Suppressor macrophage treated with lipopolysaccharide for 1 hour (primary cell): ENCODE measurements at places on chromosomes 13 and 19.

- peak; percentile 95 for DNase-seq
These were observed 1.2 kb upstream of the MAMSTR start for GRCh38 chr19:48720613-48721296.

- DNase-seq: no peak
These were observed 22.6 kb downstream of the CEBPA start for GRCh38 chr19:33279430-33280350.

GRCh38 chr13:46304546-46304945 is 82.5 kb downstream of the RUBCNL start:
- DNase-seq: no peak

DNA sequence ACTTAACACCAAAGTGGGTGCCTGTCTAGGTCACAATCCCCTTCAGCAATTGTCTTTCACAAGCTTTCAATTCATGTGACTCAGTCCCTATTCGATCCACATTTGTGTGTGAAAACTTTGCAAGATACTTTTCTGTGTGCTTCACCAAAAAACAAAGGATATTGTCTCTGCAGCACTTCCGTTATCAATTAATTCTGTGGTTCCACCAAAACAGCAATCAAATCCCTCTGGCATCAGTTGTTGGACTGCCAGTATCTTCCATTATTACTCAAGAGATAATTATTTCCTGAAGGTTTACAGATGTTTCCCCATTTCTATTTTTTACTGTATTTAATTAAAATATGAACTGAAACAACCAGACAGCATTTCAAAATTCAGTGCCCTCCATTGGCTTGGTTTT is 481.4 kb downstream of the SUCLA2 start:
- DNase-seq: peak; percentile 18

DNA sequence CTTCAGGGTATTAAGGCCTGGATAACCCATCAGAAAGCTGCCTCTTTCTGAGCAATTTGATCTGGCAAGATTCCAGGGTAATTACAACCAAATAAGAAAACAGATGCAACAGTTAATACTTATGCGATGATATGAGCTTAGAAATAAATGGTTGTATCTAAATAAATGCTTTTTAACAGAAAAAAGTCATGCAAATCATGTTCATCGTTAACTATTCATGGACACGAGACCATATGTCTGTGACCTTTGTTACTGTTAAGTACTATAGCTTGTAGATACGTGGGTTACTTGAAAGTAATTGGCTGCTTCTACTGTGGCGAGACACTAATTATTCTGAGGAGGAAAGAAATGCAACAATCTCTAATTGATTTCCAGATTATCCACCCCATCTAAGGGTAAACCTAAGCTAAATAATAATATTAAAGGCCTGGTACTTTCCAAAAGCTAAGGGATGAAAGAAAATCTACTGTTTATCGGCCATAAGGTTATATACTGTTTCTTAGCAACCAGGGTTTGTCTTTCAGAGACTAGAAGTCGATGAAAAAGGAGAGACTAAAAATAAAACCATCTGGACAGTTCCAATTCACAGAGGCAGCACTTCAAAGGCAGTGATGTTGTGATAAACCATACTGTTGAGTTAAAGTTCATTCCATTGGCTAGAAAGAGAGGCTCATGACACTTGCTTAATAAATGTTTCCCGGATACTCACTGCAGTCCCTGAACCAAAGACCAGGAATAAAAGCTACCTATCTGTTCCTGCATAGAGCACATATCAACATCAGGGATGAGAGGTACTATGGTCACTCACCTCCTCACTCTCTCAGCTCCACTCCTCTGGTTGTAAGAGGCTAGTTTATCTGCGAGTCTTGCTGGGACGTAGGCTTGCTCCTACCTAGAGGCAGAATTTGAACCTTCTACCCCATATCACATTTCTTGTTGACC is 1.5 kb downstream of the EPSTI1 start:
- DNase-seq: no peak

GRCh38 chr13:106650690-106651205 is 82.8 kb upstream of the ARGLU1 start:
- no peak for DNase-seq

GRCh38 chr19:43464134-43464775 is 1.2 kb downstream of the LYPD3 start:
- peak; percentile 81 for DNase-seq

DNA sequence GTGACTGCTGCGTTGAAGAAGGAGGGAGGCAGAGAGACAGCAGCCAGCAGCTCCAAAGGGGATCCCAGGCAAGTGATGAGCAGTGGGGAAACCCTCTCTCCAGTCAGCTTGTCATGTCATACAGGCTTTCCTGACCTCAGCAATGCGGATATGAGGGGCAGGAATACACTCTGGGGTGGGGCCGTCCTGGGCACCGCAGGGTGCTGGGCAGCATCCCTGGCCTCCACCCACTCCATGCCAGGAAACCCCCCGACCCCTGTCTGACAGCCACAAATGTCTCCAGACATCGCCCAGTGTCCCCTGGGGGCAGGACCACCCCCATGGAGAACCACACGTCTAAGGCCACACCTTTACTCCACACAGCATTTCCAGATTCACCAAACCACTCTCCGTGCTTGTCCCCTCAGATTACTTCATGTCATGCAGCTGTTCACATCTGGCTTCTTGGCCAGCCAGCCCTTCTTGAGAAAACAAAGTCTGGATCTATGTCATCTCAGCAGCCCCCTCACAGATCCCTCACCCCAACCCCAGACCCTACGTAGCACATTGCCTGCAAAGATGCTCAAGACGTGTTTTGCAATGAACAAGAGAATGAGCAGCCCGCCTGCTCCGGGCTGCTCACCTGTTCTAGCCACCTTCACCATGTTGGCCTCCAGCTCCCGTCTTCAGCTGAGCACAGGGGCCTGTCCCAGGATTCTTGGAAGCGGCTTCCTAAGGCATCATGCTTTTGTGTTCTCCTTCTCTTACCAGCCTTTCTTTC is 46.5 kb downstream of the RFX2 start:
- DNase-seq: peak; percentile 34

- DNase-seq: no peak
These were observed 108.5 kb upstream of the C1QTNF9B start for GRCh38 chr13:24005755-24006281.

GRCh38 chr19:18742838-18743783 is 48.0 kb downstream of the COMP start:
- no peak for DNase-seq

DNA sequence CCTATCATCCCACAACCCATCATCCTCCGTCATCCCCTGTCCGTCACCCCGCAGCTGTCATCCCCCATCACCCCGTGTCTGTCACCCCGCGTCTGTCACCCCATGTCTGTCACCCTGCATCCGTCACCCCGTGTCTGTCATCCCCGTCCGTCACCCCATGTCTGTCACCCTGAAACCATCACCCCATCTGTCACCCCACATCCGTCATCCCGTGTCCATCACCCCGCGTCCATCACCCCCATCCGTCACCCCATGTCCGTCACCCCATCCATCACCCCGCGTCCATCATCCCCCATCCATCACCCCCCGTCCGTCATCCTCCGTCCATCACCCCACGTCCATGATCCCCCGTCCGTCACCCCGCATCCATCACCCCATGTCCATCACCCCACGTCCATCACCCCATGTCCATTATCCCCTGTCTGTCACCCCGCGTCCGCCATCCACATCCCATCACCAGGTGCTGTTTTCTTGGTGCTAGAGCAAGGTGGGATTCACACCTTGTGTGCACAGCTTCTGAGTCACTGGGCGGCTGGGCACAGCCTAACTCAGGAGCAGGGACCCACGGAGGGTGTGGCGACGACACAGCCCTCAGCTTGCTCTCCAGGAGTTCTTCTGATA is 24.2 kb downstream of the RASA3 start:
- no peak for DNase-seq

DNA sequence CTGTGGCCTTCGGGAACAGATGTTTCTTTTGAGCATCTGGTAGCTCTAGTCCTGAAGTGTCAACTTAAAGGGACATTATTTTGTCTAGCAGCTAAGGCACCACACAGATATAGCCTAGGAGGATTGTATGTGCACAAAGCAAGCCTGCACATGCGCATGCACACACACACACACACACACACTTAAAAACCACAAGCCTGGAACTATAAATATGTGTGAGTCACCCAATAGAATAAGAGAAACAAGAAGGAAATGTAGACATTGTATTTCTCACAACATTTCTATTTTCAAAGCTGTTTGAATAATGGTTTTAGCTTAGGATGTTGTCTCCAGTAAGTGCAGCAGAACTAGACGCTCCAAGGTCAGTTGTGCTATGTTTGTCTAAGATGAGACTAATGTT is 516.5 kb downstream of the SUCLA2 start:
- peak; percentile 65 for DNase-seq

GRCh38 chr13:39516096-39516495 is 86.9 kb downstream of the LHFPL6 start:
- DNase-seq: no peak

DNA sequence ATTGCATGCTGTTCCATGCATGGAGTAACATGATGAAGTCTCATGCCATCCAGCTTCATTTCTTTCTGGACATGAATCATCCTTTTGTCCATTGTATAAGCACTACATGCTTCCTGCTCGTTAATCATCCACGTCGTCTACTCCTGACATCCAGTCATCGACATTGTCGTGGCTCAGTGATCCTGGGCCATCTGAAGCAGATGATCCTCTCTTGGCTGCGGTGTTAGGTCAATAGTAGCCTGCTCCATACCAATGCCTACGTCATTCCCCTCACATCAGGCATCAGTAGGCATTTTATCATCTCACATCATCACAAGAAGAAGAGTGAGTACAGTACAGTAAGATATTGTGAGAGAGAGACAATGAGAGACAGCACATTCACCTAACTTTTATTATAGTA is 7.9 kb upstream of the MYO16 start:
- DNase-seq: no peak

GRCh38 chr13:93794197-93794885 is 567.7 kb downstream of the GPC6 start:
- no peak for DNase-seq

DNA sequence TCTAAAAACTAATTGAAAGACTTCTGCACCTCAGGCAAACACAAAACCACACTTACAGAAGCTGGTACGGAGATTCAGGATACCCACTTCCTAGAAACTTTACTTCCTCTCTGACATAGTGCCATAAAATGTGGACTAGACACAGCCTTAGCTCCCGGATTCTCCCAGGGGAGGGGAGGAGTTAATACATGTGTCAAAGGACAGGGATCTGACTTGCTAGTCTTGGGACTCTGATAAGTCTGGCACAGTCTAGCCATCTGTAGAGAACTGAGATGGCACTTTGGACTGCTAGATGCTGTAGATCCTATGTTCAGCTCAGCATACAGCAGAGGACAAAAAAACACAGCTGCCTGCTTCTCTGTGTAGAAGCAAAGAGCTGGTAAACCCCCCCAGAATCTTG is 769.8 kb upstream of the MIR17HG start:
- no peak for DNase-seq

- no peak for DNase-seq
These were observed 33.1 kb downstream of the BICRA start for GRCh38 chr19:47641891-47642485.

DNA sequence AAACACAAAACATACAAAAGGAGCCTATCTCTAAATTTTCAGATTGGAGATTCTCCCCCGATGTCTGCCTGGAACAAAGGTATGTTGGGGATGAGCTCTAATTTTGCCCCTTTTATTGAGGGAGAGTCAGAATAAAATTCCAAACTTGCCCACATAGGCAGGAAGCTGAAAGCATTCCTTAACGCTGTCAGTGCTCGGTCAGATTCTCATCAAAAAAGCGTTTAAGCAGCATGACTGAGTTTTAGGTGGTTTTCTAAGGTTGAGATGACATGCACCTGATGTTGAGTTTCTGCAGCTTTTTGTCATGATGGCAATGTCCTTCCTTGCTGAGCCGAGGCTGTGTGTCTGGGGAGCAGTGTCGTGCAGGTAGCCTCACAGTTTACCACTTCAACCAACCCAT is 48.4 kb upstream of the MEDAG start:
- DNase-seq: no peak

GRCh38 chr13:41707194-41707821 is 250.0 kb downstream of the RGCC start:
- DNase-seq: no peak

DNA sequence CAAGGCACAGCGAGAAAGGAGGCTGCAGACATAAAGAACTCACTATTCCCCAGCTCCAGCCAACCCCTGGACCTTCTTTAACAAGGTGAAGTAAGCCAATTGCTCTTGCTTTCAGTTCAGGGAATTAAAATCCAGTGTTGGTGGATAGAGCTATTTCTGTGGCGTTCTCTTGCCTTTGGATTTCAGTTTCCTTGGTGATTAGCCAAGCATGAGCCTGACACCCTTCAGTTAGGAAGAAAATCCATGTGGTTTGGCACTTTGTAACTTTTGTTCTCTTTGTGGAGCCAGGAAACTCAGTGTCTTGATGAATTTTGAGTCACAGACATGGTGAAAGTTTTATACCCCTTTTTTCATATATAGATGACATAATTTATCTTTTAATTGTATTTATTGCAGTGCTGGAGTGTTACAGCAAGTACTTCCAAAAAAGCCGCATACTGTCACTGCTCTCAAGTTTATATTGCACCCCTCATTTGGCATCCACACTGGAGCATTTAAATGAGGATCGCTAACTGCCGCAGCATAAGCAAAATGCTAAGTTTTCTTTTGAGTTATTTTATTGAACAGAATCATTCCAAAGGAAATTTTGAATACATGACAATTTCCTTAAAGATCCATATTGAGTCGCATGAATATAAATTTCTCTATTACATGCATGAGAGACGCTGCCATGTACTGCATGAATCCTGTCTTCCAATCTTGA is 406.8 kb downstream of the MYO16 start:
- no peak for DNase-seq
